ENCODE measurements at places on chromosomes 5 and 9.

DNA sequence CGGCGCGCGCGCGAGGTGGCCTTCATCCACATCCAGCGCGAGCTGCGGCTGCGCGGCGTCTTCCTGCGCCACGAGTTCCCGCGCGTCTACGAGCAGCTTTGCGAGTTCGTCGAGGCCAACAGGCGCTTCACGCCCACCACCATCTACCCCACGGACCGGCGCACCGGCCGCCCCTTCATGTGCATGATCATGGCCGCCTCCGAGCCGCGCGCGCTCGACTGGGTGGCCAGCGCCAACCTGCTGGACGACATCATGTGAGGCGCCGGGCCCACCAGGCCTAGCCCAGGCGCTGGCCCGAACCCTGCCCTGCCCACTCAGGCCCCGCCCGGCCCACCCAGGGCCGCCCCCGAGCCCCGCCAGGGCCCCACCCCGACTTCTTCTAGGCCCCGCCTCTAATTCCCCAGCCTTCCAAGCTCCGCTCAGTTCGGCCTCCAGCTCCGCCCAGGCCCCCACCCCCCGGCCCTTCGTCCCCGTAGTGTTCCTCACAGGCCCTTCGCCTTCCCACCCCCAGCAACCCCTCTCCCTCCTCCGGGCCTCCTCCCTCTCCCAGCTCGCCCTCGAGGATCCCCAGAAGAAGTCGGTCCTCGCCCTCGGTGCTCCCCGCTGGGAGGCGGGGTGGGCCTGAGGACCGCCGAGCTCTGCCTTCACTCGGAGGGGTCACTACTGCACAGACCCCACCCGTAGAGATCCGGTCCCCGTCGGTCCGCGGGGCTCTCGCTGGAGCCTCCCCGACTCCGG is 2.0 kb upstream of the PHPT1 start:
- peak; percentile 63 for DNase-seq
- peak overlapping the region; percentile 88 for H3K27ac ChIP-seq
- peaks cover 14% of the 10 kb centered on the region for H3K36me3 ChIP-seq

- no peaks in the 10 kb centered on the region for H3K36me3 ChIP-seq
- no peak for DNase-seq
- H3K27me3 ChIP-seq, result no peaks in the 10 kb centered on the region
- no peak overlapping the region for H3K4me3 ChIP-seq
- H3K27ac ChIP-seq, result no peak overlapping the region
Measured at GRCh38 chr5:142506046-142506445, 179.8 kb downstream of the FGF1 start.

DNA sequence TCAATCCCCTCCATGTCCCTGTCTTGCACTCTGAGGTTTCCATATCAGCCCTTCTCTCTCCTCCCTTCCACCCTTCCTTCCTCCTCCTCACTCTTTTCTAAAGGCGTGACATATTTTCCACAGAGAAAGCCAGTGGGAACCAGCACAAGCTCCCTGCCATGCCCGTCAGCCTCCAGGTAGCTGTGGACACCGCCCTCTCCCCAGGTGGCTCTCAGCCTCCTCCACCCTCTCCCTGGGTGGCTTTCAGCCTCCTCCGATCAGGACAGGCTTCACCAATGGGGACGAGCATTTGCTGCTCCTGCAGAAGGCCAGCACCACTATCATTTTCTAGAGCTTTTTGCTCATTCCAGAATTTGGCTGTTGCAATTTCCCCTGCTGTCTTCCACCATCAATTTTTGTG is 236.6 kb downstream of the GADD45G start:
- no peaks in the 10 kb centered on the region for H3K4me1 ChIP-seq
- no peak overlapping the region for H3K27ac ChIP-seq
- DNase-seq, result no peak
- H3K4me3 ChIP-seq, result no peak overlapping the region

- H3K27ac ChIP-seq, result no peak overlapping the region
- peaks cover 28% of the 10 kb centered on the region for H3K27me3 ChIP-seq
- no peak overlapping the region for H3K4me3 ChIP-seq
Measured at GRCh38 chr5:169020102-169020501, 280.8 kb downstream of the SLIT3 start.

DNA sequence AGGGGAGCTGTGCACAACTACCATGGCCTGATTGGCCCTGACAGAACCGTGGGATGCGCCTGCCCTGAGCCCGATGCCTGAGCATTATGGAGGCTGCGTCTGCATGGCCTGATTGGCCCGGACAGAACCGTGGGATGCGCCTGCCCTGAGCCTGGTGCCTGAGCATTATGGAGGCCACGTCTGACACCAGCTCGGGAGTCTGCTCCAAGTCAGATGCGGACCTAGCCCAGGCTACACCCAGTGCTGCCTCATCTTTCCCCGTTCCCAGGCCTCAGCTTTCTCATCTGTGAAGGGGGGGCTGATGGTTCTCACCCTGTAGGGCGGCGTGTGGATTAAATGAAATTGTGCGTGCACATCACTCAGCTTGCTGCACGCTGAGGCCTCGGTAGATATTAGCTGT is 7.3 kb downstream of the CEP72 start:
- DNase-seq, result no peak
- no peaks in the 10 kb centered on the region for H3K4me1 ChIP-seq
- H3K4me3 ChIP-seq, result no peak overlapping the region
- no peaks in the 10 kb centered on the region for H3K27me3 ChIP-seq
- H3K27ac ChIP-seq, result no peak overlapping the region

Measured in HCT116 (cell line).